Activated naive CD8-positive, alpha-beta T cell treated with anti-CD3 and anti-CD28 coated beads for 36 hours (primary cell): ENCODE measurements at places on chromosomes 5 and 9. TPM values are rescaled to one million over a fixed set of nuclear protein-coding genes. Genes with fewer than 3 reads are reported as not detected.

Gene TENT4A
- 28.2 TPM for total RNA-seq

DNA sequence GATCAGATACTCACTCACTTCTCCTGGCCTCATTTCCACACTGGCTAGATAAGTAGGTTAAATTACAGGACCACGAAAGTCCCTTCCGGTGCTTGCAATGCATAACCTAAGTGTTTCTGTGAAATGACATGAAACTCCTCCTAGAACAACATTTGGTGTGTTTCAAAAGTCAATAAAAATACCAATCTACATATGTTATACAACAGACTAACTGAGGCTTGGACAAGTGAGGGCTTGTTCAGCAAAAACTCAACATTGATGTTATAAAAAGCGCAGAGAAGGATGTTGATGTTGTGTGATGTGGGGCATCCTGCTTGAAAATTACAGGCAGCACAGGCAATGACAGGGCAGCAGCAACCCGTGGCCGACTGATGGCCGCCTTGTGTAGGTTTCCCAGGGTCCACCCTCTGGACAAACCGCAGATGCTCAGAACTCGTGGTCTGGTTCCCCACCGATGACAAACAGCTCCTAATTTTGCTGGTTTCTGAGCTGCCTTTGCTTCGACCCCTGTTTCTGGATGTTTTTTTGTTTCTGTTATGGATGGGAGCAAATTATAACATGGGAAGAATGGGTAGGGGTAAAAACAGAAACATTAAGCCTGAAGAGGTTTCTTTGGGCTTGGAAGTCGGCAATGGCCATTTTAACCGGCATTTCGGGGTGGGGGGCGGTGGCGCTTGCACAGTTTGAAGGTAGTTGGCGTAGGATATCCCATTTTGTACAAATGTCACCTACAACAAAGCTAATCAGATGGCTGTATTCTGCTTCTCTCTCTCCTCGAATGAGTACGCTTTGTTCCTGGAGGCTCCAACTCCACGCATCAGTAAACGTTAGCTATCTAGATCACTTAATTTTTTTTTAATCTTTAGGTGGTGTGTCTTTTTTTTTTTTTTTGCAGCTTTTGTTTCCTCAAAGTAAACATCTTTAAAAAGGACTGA is 116.1 kb downstream of the PDZD2 start:
- H3K27me3 ChIP-seq = peaks cover 4% of the 10 kb centered on the region
- no peak overlapping the region for H3K27ac ChIP-seq
- H3K36me3 ChIP-seq = no peaks in the 10 kb centered on the region
- H3K4me3 ChIP-seq = no peak overlapping the region
- DNase-seq = no peak

Gene PELO
- total RNA-seq = 24.8 TPM

Gene SV2C
- not detected for total RNA-seq

GRCh38 chr9:78973907-78974306 is 597.9 kb upstream of the TLE4 start:
- no peak overlapping the region for H3K27ac ChIP-seq
- peaks cover 2% of the 10 kb centered on the region for H3K27me3 ChIP-seq
- no peaks in the 10 kb centered on the region for H3K36me3 ChIP-seq
